ENCODE measurements at places on chromosomes 4 and X.

DNA sequence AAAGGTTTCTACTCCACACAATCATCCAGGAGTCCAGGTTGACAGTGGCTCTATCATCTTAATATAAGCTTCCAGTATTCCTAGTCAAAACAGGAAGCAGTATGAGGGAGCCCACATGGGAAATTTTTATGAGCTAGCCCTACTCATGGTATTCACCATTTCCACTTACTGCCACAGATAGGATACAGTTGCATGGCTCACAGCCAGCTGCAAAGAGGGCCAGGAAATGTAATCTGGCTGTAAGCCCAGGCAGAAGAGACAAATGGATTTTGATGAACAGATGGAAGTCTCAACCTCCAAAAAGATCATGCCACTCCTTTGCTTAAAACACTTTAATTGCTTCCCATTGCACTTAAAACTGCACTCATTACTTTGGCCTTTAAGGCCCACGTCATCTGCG is 150.6 kb downstream of the ADAMTS3 start:
- no peak for DNase-seq

- DNase-seq: no peak
These were observed 7.6 kb downstream of the CTAG1A start for GRCh38 chrX:154592505-154592904.

DNA sequence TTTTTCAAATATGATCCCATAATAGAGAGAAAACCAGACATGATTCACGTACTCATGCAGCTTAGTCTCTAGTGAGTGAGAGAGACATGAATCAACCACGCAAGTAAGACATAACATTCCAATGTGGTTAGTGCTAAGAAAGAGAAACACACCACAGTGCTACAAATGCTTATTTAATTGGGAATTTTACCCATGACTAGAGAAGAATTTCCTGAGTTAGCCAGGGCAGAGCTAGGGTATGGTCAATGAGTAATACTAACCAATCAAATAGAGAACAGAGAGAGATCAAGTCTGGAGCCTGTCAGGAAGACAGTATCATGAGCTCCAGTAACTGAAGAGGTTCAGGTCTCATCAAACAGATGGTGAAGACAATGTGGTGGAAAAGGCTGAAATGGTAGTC is 495.2 kb downstream of the PDGFC start:
- no peak for DNase-seq

DNA sequence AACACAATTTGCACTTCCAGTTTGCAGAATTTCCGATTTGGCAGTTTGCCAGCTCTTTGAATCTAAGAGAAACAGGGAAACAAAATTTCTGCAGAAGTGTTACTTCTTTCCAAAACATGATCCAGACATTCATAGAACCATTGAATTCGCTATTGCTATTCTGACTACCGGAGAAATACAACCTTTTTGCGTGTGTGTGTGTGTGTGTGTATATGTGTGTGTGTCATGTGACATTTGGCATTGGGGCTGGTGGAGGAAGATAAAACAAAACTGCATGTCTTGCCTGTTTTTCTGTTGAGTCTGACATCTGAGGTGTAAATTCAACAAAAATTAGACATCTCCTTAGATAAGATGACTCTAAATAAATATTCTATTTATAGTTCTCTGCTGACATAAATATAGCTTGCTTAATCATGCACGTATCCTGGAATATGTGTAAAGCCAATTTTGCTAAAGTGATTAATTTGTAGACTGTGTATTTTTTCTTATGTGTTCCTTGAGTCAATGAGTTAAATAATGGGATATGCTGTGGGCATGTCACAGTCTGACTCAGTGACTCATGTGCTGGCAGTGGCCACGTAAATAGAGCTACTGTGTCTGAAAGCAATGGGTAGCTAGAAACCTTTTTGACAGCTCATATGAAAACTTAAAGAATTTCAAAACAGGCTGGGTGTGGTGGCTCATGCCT is 98.9 kb downstream of the HPGD start:
- no peak for DNase-seq

DNA sequence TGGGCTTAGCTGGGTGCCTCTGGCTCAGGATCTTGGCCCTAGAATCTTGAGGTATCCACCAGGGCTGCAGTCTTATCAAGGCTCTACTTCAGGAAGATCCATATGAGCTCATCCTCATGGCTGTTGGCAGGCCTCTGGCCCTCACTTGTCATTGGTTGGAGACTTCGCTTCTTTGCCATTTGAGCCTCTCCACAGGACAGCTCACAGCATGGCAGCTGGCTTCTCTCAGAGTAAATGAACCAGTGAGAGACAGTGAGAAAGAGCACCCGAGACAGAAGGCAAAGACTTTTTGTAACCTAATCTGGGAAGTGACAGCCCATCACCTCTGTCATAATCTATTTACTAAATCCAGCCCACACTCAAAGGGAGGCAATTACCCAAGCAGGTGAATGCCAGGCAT is 236.8 kb downstream of the GPAT3 start:
- no peak for DNase-seq

DNA sequence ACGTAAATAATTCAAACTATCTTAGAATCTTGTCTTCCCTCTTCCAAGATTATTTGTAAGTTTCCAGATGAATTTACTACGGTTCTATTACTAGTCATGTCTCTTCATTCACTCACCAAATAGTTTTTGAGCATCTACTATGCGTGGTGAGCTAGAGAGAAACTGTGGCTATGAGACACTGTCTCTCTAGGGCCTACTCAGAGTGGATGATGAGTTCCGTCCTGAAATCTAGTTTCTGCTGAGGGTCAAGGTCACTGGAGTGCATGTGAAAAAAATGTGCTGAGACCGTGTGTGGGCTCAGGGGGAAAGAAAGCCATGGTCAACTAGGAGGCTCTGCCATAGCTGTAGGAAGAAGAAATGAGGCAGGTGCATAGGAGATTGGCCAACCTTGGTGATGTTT is 320.2 kb upstream of the GATB start:
- DNase-seq: no peak

DNA sequence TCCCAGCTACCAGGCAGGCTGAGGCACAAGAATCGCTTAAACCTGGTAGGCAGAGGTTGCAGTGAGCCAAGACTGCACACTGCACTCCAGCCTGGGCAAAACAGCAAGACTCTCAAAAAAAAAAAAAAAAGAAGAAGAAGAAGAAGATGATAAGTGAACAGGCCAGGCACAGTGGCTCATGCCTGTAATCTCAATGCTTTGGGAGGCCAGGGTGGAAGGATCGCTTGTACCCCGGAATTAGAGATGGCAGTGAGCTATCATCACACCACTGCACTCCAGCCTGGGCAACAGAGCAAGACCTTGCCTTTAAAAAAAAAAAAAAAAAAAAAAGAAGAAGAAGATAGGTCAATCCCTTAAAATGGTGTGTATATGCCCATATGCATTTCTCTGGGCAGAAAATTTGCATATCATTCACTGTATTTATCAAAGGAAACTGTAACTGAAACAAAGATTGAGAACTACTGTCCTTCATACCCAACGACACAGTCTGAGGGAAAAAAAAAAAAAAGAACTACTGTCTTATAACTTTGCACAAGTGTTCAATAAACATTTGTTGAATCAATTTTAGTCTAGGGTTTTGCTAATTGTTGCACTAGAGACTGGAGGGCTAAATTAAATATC is 2.3 kb downstream of the RFC1 start:
- no peak for DNase-seq

GRCh38 chr4:123749383-123749782 is 352.8 kb downstream of the SPRY1 start:
- no peak for DNase-seq

DNA sequence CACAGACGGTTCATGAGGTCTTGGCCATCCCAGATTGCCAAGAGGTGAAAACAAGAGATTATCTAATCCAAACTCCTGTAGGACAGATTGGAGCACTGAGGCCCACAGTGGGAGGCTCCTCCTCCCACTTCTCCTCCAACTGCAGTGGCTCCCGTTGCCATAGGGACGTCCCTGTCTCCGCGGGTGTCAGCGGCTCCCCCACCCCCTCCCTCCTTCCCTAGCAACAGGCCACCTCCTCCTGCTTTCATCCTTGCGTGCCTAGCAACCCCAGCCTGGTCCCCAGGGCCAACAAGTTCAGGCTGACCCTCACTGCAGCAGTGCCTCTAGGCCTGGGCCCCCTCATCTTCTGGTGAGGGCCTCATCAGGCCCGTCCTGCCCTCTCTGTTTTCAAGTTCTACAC is 6.8 kb upstream of the IQSEC2 start:
- no peak for DNase-seq

DNA sequence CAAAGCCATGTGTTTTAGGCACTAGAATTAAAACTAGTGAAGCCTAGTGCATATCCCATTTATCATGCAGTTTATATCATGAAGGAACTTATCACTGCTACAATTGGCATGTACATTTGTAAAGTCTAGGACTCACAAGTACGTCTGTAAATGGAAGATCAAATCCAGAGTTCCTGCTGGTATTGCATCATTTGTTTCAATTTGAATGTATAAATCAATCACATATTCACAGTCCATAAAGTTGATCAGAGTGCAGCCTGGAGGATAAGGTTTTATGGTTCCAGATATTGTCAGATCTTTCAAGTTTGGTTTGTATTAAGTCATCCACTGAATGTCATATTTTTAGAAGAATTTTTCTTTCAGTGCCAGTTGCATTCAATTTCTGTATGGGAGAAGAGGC is 32.6 kb upstream of the PDE5A start:
- DNase-seq: no peak

- DNase-seq: no peak
These were observed 127.8 kb upstream of the TBL1X start for GRCh38 chrX:9337046-9337445.

GRCh38 chr4:185886832-185887524 is 75.0 kb upstream of the SORBS2 start:
- no peak for DNase-seq

- DNase-seq: no peak
These were observed 84.2 kb downstream of the CAMK2D start for GRCh38 chr4:113677325-113677724.

GRCh38 chrX:5869786-5870185 is 358.9 kb downstream of the NLGN4X start:
- no peak for DNase-seq

DNA sequence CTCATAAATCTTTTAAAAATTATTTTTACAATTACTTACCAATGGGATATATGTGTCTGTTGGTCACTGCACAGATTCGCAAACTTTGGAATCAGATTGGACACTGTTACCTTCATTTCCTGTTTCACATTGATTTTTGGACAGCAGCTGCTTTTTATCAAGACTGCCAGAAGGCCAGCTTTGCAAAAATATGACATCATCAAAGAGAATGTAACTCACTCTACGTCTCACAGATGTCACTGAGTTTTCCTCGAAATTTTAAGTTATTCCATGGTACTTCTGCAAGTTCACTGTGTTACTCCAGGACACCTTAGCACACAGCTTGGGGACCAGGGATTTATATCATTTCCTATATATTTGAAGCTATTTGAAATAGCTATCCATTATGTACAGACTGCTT is 31.8 kb upstream of the MAGEB2 start:
- DNase-seq: no peak

DNA sequence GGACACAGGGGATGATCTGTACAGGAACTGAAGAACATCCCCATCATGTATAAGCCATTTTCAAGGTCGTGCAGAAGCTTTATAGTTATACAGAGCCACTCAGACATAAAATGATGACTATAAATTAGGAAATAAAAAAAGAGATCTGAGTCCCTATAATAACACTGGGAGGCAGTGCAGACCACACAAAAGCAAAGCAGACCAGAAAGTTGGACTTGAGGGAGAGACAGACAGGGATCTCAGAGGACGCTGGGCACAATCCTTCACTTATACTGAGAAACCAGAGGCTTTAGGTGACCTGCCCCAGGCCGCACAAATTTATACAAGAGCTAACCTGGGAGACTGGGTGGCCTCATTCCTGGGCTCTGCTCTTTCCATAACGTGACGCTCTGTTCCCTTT is 70.5 kb downstream of the HADH start:
- no peak for DNase-seq

DNA sequence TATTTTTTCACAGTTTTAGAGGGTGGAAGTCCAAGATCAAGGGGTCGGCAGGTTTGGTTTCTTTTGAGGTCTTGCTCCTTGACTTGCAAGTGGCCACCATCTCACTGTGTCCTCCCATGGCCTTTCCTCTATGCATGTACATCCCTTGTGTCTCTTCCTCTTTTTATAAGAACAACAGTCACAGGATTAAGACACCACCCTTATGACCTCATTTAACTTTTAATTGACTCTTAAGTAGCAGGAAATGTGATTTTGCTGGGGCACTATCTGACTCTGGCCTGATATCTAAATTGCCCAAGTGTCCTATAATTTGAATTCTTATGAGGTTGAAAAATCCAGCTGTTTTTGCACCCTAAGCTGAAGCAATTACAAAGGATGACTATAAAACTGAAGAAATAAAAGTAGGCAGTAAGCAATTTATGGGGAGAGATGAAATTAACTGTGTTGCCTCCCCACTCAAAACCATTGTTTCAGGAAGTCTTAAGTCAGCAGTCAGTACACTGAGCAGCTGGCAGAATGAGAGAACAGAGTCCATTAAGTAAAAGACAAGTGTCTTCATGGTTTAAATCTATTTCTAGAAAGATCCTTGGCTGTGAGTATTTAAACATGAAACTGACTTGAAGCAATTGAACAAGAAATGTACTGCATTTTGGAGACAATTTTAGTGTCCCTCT is 601.3 kb downstream of the SPRY1 start:
- DNase-seq: no peak

DNA sequence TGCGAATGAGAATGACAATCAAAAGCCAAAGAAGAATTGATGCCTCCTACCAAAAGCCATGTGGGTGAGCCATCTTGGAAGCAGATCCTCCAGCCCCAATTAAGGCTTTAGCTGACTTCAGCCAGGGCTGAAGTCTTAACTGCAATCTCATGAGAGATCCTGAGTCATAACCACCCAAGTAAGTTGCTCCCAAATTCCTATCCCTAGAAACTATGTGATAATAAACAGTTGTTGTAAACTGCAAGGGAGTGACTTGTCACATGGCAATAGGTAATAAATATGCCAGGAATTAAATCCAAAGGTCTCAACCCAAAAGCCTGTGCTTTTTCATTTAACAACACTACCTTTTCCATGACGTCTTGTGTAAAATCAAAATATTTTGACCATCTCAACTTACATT is 154.2 kb upstream of the TBL1X start:
- no peak for DNase-seq

GRCh38 chrX:128800138-128800537 is 723.2 kb downstream of the SMARCA1 start:
- DNase-seq: no peak

- DNase-seq: no peak
These were observed 70.8 kb upstream of the BCOR start for GRCh38 chrX:40168480-40169011.
